ENCODE measurements at places on chromosomes 5 and 9.

GRCh38 chr9:81560851-81561732 lies 128.3 kb downstream of the TLE1 start:
- no peak for DNase-seq

- no peak for DNase-seq
Observed at GRCh38 chr9:89398621-89399020, 80.3 kb downstream of the SECISBP2 start.

- no peak for DNase-seq
Observed at GRCh38 chr9:134894136-134894860, 13.7 kb downstream of the FCN2 start.

GRCh38 chr9:29012911-29013310 lies 1439.6 kb upstream of the C9orf72 start:
- no peak for DNase-seq

DNA sequence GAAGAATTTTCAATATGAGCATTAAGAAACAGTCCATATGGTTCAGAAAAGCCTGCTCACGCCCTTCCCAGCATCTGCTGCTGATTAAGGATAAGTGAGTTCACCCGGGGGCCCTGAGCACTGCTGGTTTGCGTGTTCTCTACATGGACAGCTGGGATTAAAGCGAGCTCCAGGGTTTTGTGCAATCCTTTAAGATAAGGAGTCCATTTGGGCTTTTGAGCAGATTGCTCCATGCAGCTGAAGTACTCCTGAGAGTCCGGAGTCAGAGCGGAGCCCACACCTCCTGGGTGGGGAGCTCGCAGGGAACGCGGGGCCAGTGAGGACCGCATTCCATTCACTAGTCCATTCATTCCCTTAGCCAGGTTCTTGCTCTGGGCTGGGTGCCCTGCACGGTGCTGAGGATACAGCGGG lies 149.3 kb upstream of the COL5A1 start:
- no peak for DNase-seq
